Activated CD4-positive, alpha-beta T cell treated with anti-CD3 and anti-CD28 coated beads, Interleukin-2, amount 50 U/mL, for 1 hour (primary cell): ENCODE measurements at places on chromosomes 16 and 17.

DNA sequence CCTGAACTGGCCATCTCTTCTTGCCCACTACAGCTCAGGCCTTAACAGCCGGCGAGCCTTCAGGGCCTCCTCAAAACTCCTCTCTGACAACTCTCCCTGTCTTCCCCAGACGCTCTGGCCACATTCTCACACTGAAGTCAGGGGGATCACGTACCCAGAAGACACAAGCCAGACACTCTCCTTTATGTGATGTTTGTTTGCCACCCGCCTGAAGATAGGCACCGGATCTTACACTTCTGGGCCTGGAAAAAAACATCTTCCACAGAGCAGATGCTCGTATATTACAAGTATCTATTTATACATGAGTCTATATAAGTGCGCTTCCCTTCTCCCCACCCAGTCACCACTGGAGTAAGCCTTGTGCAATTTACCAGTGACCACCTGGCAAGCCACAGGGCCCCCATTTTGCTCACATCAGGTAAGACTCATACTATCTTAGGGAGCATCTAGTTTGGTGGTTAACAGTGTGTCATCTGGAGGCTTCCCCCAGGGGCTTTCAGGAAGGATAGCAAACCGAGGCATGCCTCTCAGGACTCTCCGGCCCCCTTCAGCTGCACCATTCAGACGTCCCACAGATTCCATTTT is 349.4 kb downstream of the SOX9 start:
- no peak for DNase-seq

DNA sequence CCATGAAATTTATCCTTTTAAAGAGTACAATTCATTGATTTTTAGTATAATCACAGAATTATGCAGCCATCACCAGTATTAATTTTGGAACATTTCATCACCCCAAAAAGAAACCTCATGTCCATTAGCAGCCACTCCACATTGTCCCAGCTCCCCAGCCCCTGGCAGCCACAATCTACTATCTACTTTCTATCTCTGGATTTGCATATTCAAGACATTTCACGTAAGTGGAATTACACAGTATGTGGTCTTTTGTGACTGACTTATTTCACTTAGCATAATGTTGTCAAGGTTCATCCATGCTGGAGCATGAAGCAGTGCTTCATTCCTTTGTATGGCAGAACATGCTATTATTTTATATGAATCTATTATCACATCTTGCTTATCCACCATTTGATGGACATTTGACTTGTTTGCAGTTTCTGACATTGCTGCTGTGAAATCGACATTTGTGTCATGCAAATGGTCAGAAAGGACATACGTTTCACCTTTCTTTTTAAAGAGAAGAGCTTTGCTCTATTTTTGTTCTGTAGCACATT is 10.7 kb downstream of the METTL9 start:
- no peak for DNase-seq

GRCh38 chr17:77441130-77441920 is 300.6 kb downstream of the SEC14L1 start:
- peak; percentile 70 for DNase-seq

DNA sequence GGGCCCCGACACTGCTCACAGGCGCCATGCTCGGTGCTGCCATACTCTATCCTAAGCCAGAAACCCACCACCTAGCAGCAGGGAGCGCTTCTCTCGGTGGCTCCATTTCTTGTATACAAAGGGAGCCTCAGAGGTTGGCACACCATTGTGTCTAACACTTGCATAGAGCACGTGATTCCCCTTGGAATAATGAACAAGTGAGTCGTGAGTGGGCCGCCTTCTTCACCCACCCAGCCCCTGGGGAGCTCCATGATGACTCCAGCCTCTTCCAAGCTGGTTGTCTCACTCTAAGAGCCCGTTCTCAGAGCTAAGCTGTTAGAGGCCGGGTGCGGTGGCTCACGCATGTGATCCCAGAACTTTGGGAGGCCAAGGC is 82.3 kb upstream of the ZNF469 start:
- DNase-seq = no peak

- DNase-seq = no peak
Observed at GRCh38 chr16:87350681-87351319, 32.8 kb downstream of the FBXO31 start.

- no peak for DNase-seq
Observed at GRCh38 chr17:80771612-80772005, 220.0 kb upstream of the CHMP6 start.

DNA sequence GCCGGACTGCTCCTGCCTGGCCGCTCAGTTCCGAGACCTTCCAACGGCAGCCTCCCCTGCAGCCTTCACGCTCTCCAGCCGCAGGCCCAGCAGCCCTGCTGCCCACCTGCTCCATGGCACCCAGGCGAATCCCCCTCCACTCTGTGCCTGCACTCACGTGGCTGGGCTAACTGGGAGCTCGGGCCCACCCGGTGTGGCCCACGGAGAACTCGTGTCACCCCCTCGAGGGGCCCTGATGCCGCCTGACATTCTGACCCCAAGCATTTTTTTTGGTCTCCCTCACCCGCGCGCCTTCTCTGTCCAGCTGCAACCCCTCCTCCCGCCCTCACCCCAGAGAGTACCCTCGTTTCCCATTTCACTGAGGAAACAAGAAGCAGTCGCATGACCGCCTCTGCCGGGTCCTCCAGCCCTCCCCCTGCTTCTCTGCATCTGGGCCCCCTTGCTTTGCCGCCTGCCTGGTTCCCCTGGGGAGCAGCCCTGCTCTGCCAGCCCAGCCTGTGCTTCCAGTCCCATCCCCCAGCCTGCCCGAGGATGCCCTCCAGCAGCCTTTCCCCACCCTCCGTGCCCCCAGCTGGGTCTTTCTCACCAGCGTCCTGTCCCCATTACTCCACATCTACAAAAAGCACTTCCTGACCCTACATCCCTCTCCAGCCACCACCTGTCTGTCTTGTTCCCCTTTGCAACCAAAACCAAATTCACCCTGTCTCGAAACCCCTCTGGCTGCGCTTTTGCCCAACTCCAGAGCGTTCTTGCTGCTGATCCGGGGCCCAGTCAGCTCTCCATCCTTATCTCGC is 146.4 kb upstream of the CHMP6 start:
- no peak for DNase-seq

DNA sequence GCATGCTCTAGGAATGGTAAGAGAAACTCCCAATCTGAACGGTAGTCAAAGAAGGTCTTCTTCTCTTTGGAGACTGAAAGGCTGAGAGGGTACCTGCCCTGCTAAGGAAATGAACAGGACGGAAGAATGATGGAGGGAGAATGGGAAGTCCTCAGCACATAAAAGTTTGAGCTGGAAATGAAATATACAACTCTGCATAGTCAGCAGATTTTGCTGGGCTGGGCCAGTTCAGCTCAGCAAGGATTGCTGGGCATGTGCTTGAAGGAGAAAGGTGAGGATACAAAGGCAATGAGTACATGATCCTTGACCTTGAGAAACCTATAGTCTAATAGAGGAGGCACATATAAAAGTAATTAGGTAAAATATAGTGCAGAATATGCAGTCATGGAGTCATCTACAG is 669.3 kb downstream of the MAF start:
- no peak for DNase-seq

DNA sequence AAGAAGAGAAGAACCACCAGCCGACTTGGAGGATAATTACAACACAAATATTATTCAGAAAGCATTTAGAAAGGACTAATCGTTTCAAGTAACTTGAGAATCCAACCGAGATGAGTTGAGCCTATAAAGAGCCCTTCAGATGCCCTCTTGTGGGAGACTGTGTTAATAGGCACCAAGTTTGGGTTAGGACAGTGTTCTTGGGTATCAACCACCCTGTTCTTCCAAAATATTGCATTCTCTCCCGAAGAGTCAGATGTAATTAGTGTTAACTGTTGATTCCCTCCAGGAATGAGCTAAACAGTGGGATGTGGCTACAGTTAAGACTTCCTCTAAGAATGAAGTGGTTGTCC is 87.8 kb upstream of the NOL11 start:
- DNase-seq = no peak

GRCh38 chr17:83145358-83145738 is 65.9 kb downstream of the METRNL start:
- no peak for DNase-seq

GRCh38 chr17:17480593-17481148 is 3.9 kb downstream of the MED9 start:
- DNase-seq = no peak

DNA sequence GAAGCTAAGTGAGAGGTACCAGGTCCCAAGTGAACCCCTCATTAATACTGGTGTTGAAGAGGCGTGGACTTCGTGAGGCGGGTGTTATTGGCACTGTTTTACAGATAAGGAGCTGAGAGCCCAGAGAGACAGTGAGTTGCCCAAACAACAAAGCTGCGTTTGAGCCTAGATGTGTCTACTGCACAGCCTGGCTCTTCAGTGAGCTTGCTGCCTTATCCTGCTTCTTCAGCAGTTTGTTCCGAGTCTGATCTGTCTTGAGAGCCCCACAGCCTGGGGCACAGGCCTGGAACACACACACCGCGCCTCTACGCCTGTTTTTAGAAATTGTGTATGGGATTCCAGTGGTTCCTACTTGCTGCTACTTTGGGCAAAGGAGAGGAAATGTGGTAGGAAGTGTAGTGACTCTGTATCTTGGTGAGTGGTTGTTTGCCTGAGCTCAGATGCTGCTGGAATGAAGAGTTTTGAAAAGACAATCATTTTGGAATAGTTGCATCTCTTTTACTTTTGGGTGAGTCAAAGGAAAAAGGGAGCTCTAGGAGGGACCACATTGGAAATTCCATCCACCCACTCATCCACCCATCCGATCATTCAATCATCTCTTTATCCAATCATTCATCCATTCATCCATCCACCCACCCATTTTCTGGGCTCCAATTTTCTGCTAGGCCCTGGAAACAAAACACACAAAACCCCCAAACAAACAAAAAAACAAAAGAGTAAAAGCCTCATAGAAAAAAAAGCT is 22.3 kb upstream of the PLCG2 start:
- no peak for DNase-seq

- DNase-seq = no peak
Observed at GRCh38 chr16:81612351-81613163, 166.5 kb upstream of the PLCG2 start.

DNA sequence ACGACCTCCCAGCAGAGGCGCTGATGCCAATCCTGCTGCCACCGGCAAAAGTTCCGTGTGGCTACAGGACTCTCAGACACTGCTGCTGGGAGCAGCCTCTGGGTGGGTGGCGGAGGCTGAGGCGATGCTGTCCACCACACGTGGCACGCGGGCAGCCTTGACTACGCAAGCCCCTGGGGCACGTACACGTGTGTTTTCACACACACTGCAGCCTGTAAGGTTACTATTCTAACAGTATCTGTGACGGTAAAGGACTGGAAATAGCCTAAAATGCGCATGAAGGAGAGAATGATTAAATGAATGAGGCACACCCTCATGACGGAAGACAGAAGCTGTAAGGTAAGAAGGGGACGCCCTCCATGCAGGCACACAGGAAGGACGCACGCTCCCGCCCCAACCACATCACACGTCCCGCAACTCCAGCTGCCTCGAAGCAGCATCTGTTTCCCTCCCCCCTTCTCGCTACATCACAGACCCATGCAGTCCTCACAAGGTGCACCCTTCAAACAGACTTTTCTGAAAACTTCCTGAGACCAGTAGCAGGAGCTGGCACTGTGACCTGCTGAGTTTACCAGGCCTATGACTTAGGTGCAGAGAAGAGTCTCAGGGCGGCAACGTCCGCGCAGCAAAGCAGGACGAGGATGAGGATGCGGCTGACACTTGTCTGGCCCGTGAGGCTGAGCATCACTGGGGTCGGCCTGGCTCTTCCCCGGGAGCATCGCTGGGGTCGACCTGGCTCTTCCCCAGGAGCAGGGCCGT is 28.7 kb upstream of the FASN start:
- DNase-seq = peak; percentile 85

GRCh38 chr16:53061701-53062159 is 6.9 kb downstream of the CHD9 start:
- no peak for DNase-seq

GRCh38 chr16:12837756-12838155 is 34.1 kb upstream of the CPPED1 start:
- no peak for DNase-seq

DNA sequence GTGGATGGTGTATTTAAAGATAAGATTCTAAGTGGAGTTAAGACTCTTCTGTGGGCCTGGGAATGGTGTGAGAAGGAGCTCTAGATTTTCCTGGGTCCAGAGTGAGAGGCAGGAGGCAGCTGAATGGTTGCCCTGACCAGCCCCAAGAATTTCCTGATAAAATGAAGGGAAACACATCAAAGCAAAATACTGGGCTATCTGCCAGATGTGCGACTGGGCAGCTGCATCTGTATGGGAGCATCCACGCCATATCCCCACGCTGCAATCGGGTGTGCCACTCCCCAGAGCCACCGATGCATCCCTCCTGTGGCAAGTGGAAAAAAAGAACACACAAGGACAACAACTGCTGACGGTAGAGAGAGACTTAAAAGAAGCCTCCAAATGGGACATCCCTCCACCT is 84.3 kb upstream of the COX10 start:
- DNase-seq = no peak

- no peak for DNase-seq
Observed at GRCh38 chr16:19854543-19854876, 30.1 kb downstream of the GPRC5B start.

GRCh38 chr16:23324727-23325126 is 22.6 kb downstream of the SCNN1B start:
- no peak for DNase-seq

GRCh38 chr16:16081141-16081540 is 131.7 kb downstream of the ABCC1 start:
- DNase-seq = no peak

DNA sequence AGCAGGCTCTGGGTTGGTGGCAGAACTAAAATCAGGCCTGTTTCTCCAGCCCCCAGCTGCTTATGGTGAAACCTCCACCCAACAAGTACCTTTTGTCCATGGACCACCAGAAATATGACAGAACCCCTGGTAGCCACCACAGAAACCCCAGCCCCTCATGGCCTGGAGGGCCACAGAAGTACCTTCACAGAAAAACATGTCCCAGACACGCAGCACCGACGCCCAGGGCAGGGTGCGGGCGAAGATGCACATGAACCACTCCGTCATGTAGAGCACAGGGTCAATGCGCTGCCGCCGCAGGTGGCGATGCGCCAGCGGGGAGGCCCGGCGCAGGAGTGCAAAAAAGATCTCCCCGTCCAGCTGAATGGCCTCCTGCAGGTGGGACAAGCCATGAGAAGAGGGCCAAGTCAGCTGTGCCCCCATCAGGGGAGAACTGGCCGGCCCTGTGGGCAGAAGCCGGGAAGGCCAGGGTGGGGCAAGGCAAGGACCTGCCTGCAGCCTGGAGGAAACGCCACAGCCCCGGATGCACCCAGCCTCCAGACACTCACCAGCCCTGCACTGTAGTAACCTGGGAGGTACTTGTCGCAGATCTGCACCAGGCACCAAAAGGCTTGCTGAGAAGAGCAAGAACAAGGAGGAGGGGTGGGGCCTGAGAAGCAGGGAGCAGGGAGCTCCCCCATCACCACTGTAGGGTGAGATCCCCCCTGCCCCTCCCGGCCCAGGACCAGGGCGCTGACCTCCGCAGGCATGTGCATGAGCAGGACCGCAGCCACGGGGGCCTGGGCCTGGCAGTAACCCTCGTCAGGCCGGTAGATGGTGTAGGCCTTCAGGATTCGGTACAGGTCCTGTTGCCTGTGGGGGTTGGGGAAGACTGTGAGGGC is 4.1 kb upstream of the CD2BP2 start:
- DNase-seq = no peak
